ENCODE measurements at places on chromosomes 1 and 21.

DNA sequence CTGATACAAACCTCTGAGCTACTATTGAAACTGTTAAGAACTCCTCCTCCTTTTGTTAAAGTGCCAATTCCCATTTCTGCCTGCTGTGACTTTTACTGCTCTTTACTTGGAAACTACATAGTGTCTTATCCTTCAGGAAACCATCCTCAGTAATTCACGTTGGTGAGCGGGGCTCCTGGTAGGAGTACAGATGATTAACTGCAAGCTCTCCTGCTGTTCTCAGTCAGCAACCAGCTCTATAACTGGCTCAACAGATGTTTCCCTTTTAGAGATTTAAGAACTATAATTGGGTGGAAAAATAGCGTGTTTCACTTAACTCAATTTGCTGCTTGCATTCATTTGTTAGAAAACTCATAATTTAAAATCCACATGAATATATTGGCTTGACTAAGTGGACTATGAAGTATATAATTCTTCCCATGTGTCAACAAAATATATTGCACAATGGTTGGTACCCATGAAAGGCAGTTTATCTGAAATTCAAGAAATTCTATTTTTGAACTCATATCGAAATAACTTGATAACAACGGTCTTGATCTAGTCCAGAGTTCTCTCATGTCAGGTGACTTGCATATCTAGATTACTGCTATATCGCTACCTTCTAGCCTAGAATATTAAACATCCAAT, 574.0 kb downstream of the KCNT2 start:
- no peak for DNase-seq

DNA sequence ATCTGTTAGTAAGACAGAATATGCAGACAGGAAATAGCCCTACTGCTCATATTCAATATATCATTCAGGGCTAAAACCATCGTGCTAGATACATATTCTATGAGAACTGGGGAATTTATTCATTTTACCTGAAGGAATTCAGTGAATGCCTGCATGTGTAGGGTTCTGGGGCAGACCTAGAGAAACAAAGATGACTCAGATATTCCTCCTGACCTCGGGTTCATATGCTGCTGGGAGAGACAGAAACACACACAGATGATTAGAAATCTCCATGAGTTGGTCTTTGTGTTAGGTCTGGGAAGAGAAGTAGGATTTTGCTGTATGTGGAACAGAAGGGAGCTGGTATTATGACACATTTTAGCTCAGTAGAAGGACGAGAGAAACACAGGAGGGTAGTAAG, 176.5 kb upstream of the ST6GALNAC5 start:
- DNase-seq: no peak

- DNase-seq: no peak
Measured at GRCh38 chr1:110477445-110477957, 26.6 kb downstream of the PROK1 start.

DNA sequence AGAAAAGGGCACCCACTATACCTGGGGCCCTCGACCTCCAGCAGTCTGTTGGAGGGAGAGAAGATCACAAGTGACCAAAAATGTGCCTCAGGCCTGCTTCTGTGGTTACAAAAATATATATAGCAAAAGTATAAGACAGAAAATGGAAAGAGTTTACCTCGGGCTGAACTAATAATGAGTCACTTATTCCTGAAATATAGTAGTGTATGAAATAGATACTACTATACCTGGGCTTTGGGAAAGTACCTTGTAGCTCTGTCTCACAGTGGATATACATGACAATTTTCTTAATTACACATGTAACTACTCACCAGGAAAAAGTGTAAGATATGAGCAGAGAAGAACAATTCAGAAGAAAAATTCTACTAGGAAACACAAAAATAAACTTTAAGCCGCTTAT, 7.3 kb upstream of the APCS start:
- no peak for DNase-seq

DNA sequence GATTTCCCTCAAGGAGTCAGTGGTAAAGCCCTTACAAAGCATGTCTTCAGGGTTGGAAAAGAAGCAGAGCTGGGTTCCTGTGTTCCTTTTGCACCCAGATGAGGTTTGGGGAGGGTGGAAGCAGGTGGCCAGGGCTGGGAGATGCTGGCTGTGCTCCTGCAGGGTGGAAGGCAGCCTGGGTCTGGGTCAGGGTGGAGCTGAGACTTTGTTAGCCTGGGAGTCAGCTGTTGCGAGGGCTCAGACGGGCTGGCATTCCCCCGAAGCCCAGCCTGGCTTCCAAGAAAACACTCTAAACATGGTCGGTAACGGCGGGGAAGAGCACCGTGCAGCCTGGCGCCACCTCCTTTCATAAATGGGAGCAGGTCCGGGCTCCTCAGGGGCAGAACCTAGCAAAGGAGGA, 43.7 kb upstream of the EPS8L3 start:
- DNase-seq: no peak

DNA sequence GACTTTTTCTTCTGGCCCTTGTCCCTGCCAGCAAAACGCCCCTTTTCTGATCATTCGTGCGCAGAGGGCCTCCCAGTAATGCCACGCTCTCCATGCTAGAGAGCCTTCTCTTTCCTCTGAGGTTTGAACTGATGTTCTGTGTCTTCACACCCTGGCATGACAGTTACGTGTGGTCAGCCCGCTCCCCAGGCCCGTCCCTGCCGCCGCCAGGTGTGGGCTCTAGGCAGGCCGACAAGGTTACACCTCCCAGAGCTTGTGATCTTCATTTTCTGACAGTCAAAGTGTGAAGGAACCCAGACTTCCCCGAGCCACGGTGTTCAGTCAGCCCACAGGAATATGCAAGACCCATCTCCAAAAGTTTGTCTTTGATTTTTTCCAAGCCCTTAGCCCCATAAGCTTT, 265.6 kb downstream of the TM2D1 start:
- no peak for DNase-seq

DNA sequence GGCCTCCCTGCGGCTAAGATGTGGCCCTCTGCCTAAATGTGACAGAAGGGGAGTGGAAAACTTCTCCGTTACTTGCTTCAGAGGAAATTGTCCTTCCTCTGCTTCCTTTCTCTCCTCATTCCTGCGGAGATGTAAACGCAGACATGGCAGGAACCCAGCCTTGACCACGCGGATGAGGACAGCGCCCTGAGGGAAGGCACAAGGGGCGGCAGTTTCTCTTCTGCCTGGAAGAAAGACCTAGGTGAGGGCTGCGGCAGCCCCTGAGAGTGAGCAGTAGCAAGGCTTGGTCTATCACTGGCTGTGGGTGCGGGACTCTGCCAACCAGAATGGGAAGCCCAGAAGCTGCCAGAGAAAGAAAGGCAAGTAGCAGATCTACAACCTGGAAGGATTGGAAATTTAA, 14.0 kb upstream of the CTPS1 start:
- DNase-seq: no peak

GRCh38 chr1:30196872-30197638, 526.3 kb downstream of the MATN1 start:
- DNase-seq: no peak

DNA sequence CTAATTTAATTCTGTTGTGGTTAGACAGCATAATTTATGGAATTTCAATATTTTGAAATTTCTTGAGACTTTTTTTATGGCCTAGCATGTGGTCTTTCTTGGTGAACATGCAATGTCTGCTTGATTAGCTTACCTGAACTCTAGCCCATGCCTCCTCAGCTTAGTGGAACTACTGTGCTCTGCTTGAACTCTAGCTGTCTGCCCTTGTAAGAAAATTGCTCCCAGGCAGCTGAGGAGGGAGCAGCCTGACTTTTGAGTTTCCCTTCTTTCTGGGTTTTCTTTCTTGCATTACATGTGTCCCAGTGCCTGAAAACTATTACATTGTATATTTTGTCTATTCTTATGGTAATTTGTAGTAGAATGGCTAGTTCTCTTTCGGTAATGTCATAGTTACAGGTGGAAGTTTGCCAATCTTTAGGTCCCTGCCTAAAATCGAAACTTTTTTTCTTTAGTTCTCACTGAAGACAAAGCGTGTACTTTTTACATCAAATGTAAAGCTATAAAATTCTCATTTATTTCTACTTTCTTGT, 105.3 kb downstream of the MAST2 start:
- no peak for DNase-seq

DNA sequence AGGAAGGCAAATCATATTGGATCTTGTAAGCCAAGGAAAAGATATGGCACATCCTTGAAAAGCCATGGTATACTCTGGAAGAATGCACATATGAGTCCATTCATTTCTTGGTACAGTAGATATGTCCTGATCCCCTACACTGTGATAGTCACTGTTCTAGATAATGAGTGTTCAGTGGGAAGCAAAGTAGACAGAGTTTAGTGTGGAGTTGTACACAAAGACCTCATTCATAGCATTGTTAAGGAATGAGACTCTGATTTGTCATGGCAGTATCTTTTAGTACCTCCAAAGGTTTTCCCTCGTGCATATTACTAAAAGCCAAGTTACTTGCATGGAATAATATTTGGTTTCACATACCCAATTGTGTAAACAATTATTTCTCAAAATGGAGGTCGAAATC, 204.7 kb downstream of the NFIA start:
- DNase-seq: no peak

DNA sequence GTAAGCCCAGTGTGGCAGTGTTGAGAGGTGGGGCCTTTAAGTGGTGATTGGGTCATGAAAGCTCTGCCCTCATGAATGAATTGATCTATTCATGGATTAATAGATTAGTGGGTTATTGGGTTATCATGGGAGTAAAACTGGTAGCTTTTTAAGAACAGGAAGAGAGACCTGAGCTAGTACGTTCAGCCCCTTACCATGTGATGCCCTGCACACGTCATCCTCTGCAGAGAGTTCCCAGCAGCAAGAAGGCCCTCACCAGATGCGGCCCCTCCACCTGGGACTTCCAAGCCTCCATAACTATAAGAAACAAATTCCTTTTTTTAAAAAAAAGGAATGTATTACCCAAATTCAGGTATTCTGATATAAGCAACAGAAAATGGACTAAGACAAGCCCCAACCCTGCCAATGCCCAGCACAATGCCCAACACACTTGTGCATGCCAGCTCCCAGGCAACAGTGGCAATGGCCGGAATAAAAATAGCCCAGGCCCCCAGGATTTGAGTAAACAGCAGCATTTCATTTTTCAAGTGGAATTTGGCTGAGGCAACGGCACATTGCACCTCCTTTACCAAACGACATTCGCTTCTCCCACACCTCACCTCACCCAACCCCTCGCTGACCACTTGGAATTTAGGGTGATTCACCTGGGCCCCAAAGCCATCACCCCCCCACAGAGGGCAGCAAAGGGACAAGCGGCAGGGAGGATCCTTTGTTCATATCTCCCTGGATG, 215.9 kb downstream of the TOMM20 start:
- no peak for DNase-seq

DNA sequence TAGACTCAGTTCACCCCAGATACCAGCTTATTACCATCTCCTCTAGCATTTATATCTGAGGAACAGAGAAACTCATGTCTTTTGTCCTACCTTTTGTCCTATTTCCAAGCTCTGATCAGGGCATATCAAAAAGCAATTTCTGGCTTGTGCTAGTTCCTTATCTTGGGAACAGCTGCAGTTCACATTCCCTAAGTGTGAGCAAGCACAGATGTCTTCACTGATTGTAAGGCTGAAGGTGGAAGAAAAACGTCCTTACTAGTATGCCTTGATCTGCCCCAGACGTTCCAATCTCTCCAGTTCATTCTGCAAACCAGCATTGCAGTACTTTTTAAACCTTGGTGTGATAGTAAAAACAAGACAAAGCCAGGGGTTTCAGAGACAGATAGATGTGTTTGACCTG, 139.8 kb downstream of the NCAM2 start:
- DNase-seq: no peak

- no peak for DNase-seq
Measured at GRCh38 chr1:229295745-229296144, 24.8 kb downstream of the RAB4A start.

GRCh38 chr1:203276916-203277545, 28.3 kb upstream of the BTG2 start:
- DNase-seq: no peak
